ENCODE measurements at places on chromosomes 5 and 9. TPM values are rescaled to one million over a fixed set of nuclear protein-coding genes. Genes with fewer than 3 reads are reported as not detected.

The LURAP1L gene
- not detected for total RNA-seq

The POLR3G gene
- total RNA-seq, result 3.5 TPM

The PPP3R2 gene
- not detected for total RNA-seq

The SNCAIP gene
- total RNA-seq, result not detected

The SPINK13 gene
- total RNA-seq, result not detected

The OTP gene
- not detected for total RNA-seq

The GFPT2 gene
- 0.12 TPM for total RNA-seq

The SIT1 gene
- 202 TPM for total RNA-seq

The BHMT2 gene
- total RNA-seq, result not detected

The CCDC192 gene
- total RNA-seq, result not detected

The BASP1 gene
- 0.42 TPM for total RNA-seq

The LAMC3 gene
- total RNA-seq, result 0.27 TPM

The SEMA5A gene
- total RNA-seq, result 0.12 TPM

The ARL10 gene
- 7.7 TPM for total RNA-seq

The GRIN1 gene
- total RNA-seq, result not detected

The NR4A3 gene
- total RNA-seq, result 0.29 TPM

The PLCXD3 gene
- total RNA-seq, result not detected

The LVRN gene
- not detected for total RNA-seq

The PTGR1 gene
- total RNA-seq, result not detected

The LCN1 gene
- total RNA-seq, result not detected

The STKLD1 gene
- 2.0 TPM for total RNA-seq

The TAF11L10 gene
- total RNA-seq, result not detected

The RNF183 gene
- not detected for total RNA-seq

All from activated CD4-positive, alpha-beta T cell treated with anti-CD3 and anti-CD28 coated beads, Interleukin-2, amount 10 ng/mL, durations not matched to agents 7 days and 5 days (primary cell).